ENCODE measurements at places on chromosomes 11 and 22.

- DNase-seq = no peak
Measured at GRCh38 chr11:46296528-46297448, 19.3 kb downstream of the CREB3L1 start.

DNA sequence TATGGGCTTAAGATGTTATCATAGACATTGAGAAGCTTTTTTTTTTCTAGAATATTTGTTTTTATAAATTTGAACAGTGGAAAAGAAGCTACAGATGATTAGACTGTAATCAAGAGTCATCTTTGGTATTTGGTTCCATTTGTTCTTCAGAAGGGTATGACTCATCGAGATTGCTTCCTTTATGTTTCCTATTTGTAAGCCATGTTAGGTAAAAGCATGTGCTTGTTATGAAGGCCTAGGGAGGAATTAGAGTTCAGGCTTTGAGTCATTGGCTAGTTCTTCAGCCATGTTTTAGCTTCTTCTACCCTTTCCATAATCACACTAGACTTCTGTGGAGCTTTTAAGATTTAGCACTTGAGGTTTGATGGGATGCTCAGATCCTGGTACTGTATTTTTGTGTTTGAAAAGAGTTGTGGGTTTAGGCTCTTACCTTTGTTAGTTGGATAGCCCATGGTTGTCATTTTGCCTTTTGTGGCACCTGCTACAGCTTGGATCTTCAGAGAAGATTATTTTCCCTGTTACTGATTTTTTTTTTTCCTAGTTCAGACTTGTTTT lies 44.3 kb downstream of the POLD3 start:
- DNase-seq = no peak

- no peak for DNase-seq
Measured at GRCh38 chr11:95152876-95153856, 63.5 kb downstream of the ENDOD1 start.

DNA sequence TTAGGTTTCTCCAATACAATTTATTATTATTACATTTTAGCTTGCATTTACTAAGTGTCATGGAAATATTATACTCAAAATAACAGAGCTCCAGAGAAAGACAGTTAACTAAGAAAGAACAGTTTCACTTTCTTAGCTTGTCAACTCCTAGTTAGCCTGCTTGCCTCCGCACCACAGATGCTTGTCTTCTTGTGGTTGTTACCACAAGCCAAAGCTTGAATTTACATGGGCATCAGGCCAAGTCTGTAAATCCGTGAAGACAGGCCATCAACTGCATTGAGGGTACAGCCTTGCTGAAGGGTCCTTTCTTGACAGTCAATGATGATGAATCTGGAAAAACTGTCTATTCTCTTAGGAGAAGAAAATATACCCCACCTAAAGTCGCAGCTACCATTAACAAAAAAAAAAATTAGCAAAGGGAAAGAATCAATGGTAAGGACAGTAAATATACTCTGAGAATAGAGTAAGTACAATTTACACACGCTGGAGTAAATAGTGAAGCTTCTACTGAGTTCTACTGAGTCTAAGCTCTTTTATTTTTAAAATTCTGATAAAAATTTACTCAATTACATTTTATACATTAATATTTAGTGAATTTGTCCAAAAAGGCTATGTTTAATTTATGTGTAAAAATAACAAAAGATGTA lies 15.6 kb upstream of the DENND5A start:
- peak; percentile 62 for DNase-seq

DNA sequence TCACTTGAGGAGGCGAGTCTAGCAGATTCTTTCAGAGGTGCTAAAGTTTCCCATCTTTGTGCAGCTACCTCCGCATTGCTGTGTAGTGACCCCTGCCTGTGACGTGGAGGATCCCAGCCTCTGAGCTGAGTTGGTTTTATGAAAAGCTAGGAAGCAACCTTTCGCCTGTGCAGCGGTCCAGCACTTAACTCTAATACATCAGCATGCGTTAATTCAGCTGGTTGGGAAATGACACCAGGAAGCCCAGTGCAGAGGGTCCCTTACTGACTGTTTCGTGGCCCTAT lies 8.9 kb upstream of the SAMM50 start:
- DNase-seq = no peak

DNA sequence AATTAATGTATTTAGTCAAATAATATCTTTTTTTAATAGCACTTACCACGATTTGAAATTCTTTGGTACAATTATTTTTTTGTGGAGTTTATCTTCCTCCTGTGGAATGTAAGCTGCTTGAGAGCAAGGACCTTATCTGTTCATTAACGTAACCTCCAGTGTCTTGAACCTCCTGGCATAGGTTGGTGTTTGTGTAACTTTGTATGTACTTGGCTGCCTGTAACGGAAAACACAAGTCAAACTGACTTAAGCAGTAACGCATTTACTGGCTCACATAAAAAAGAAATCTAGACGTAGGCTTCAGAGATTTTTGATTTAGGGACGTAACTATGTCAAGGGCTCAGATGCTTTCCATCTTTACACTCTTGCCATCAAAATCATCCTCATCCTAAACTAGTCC lies 56.1 kb downstream of the ARHGEF12 start:
- DNase-seq = no peak

GRCh38 chr11:81080476-81080875 lies 1639.6 kb upstream of the TENM4 start:
- no peak for DNase-seq

DNA sequence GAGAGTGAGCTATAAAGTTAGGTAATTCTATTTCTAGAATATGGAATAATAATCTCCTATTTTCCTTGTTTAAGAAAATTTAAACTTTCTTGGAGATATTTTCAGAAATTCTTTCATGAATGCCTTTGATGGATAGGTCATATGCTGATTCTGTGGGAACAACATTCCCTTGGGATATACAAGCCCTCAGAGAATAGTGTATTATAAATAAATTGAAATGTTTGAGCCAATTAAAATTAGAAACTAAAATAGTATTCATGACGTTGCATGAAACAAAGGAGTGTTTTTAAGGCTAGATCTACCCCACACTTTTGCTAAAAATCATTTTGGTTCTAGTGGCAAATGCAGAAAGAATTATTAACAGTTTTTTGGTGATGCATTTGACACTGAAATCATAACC lies 269.3 kb upstream of the ANO3 start:
- DNase-seq = no peak

DNA sequence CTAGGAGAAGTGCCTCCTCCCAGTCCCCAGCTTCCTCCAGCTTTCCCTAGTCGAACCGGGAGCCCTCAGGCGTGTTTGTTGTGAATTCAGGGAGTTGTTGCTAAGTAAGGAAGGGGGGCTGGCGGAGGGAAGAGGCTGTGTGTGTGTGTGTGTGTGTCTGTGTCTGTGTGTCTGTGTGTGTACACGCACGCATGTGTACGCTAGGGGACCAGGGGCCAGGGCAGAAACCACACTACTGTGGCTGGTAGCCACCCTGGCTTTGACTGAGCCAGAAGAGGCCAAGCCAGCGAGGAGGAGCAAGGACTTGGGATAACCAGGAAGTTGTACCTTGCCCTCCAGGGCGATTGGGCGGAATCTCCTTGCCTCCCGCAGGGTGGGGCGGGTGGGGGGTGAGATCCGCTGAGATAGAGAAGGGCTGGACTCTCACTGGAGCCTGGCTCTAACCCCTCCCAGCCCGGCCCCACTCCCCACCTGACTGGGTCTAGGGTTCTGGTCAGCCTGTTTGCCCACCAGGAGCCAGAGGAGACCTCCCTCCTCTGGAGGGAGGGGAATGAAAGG lies 7.5 kb downstream of the BCL9L start:
- DNase-seq = peak; percentile 53

DNA sequence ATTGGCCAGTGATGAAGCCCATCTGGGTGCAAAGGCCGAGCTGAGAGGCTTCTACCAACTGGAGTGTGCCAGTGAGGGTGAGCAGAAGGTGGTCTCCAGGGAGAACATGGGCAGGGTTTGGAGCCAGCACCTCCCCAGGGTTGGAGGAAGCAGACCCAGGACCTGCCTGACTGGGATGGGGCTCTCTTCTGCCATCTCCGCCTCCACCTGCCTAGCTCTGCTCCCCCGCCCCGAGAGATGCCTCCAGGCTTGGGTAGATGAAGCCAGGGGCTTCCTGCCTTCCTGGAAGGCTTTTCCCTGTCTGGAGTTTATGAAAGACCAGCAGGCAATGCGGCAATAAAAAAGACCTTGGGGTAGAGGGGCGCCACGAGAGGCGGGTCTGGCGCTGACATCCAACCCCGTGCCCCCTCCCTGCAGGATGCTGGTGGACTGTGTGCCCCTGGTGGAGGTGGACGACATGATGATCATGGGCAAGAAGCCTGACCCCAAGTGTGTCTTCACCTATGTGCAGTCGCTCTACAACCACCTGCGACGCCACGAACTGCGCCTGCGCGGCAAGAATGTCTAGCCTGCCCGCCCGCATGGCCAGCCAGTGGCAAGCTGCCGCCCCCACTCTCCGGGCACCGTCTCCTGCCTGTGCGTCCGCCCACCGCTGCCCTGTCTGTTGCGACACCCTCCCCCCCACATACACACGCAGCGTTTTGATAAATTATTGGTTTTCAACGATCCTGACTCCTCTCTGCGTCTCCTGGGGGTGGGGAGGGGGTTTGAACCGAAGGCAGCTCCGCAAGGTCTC lies 3.3 kb downstream of the SELENOM start:
- DNase-seq = no peak

DNA sequence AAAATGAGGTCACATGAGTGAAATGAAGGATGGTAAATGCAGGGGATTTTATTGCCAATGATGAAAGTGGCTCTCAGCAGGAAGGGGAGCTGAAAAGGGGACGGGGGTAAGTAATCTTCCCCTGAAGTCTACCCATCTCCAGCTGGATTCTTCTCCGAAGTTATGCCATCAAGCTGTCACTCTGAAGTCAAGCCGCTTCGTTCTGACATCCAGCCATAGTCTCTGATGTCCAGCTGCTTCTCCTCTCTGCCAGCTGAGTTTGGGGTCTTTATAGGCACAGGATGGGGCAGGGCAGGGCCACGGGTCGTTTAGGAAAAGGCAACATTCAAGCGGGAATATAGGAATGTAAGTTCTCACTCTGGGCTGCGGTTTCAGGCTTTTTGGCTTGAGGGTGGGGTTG lies 181.9 kb upstream of the ANO3 start:
- no peak for DNase-seq

GRCh38 chr11:28713850-28714249 lies 605.7 kb downstream of the METTL15 start:
- DNase-seq = no peak

DNA sequence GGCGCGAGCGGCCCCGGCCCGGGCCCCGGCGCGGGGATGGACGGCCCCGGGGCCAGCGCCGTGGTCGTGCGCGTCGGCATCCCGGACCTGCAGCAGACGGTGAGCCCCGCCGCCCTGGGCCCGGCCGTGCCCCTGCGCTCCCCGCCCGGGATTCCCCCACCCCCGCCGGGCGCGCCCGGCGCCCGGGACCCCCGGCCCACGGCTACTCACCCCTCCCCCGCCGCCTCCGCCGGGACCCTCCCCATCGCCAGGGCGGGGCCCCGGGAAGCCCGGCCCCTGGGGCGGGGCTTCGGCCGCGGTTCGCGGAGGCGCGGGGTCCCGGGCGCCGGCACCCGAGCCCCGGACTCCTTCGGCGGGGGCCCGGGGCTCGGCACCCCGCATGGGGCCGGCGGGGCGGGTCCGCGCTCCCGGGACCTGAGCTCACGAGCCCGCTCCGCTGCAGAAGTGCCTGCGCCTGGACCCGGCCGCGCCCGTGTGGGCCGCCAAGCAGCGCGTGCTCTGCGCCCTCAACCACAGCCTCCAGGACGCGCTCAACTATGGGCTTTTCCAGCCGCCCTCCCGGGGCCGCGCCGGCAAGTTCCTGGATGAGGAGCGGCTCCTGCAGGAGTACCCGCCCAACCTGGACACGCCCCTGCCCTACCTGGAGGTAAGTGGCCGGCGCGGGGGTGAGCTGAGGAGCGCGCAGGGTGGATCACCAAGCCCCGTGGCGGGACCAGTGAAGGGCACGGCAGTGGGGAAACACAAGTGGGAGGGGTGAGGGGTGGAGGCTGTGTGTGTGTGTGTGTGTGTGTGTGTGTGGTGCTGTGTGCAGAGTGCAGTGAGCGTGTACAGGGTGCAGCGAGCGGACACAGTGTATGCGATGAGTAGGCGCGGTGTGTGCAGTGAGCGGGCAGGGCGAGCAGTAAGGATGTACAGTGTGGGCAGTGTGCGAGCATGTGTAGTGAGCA lies 2.3 kb downstream of the SHANK3 start:
- peak; percentile 23 for DNase-seq

DNA sequence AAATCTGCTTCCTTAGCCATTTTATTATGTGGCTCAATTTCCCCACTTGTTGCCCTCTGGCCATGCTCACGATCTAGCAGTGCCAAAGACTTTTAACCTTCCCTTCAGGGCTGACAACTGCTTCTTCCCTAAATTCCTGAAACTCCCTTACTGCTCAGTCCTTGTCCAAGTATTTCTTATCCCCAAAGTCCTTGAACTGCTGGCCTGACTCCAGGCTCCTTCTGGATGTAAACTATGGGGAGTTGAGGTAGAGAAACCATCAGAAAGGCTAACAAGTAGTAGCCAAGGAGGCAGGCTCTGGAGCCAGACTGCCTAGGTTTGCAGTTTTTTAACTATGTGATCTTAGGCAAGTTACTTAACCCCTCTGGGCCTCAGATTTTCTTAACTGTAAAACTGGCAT lies 258.7 kb upstream of the CCDC90B start:
- no peak for DNase-seq

DNA sequence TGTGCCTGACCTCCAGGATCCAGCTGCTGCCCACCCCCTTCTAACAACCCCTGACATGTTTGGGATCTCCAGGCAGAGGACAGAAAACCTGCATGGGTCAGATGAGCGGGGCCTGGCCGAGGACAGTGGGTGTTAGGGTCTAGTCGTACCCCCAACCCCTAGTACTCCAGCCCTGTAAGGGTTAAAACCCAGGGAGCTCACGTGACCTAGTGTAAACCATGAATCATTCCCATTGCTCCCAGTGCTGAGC lies 89.1 kb upstream of the CRYBB3 start:
- DNase-seq = no peak

- DNase-seq = no peak
Measured at GRCh38 chr22:29258407-29259252, 9.2 kb downstream of the RHBDD3 start.

Measured in activated T-cell treated with anti-CD3 and anti-CD28 coated beads, Interleukin-2, amount 50 U/mL, for 72 hours (primary cell).